ENCODE measurements at places on chromosomes 12 and 14.

DNA sequence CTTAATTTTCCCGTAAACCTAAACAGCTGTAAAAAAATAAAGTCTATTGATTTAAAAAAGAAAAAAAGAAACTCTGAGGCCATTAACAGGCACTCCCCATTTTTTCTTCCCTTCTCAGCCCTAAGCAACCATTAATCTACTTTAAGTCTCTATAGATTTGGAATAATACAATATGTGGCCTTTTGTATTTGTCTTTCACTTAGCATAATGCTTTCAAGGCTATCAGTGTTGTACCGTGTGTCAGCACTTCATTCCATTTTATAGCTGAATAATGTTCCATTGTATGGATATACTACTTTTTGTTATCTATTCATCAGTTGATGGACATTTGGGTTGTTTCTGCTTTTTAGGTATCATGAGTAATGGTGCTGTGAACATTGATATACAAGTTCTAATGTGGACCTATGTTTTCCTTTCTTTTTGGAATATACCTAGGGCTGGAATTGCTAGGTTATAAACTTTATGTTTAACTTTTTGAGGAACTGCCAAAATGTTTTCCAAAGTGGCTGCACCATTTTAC, 15.7 kb downstream of the CREBL2 start:
- DNase-seq: no peak

DNA sequence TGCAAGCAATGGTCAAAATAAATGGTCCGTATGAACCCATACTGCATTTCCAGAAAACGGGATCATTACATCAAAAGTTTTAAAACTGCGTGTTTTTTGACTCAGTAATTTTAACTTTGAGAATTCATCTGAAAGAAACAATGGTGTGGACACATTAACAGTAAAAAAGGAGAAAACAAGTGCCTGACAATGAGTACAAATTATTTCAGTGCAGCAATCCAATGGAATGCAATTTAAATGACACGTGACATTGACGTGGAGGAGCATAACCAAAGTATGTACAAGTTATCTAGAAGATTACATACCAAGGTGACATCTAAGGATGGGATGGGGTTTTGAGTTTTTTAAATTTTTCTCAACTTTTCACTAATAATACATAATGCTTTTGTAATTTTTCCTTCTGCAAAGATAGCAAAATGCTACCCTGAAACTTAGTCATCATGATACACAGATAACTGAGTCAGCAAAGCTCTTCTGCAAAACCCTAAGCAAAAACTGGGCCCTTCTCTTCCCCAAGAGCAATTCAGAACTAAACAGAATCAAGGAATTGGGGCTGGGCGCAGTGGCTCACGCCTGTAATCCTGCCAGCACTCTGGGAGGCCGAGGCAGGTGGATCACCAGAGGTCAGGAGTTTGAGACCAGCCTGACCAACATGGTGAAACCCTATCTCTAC, 20.4 kb downstream of the HNRNPC start:
- no peak for DNase-seq

DNA sequence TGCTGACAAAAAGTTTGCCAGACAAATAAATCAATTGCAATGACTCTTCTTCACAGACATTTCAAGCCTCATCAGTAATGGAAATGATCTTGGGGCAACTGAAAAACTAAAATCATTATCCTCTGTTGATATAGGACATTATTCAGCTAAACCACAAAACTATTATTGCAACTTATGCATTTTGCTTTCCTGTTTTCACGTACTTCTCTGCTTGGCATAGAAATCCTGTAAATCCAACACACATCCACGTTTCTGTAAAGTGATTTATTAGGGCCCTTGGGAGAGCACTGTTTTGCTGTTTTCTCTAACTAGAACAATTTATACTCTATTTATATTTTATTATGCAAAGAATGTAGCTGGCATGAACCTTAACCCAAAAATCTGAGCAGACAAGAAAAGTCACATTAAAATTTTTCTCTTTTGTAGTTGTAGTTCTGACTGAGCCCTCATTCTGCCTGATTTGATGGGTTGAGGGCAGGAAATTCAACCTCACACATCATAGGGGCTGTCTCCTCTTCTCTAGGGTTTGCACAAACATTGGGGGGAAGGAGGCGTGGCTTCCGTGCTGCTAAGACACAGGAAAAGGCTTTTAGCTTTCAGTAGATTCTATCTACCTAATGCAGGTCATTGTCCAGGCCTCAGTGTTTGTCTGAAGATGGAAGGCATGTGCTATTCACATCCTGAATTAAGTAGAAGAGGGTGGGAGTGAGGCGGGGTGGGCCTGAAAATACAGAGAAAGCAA, 11.5 kb upstream of the NUP107 start:
- DNase-seq: no peak

GRCh38 chr12:114409852-114410600, 4.1 kb upstream of the TBX5 start:
- DNase-seq: no peak

DNA sequence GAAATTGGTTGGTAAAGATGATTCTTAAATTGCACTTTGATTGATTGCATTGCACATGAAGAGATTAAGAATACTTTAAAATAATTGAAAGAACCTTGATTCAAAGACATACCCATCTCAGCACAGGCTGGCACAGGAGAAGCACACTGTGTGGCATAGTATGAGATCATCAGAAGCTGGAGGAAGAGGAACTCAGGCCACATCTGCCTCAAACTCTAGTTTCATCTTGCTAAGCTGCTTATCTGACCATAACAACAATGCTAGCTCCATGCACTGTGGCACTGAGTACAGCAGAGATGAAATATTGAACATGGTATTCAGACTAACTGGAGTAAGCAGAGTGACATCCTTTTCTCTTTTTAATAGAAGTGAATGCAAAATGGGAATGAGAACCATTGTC, 99.1 kb downstream of the TBC1D30 start:
- DNase-seq: no peak

GRCh38 chr14:68442828-68443629, 349.8 kb downstream of the ZFP36L1 start:
- no peak for DNase-seq

DNA sequence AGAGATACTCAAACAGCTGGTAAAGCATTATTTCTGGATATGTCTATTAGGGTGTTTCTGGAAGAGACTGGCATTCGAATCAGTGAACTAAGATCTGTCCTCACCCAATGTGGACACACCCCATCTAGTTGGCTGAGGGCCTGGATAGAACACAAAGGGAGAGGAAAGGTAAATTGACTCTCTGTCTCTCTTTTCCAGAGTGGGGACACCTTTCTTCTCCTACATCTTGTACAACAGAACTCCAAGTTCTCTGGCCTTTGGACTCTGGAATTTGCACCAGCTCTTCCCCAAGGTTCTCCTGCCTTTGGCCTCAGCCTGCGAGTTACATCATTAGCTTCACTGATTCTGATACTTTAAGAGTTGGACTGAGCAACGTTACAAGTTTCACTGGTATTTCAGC, 1253.9 kb downstream of the SLC16A7 start:
- DNase-seq: no peak

- DNase-seq: no peak
These were observed 261.2 kb downstream of the ADAMTS20 start for GRCh38 chr12:43290836-43291235.

GRCh38 chr12:80756875-80757274, 40.2 kb downstream of the MYF5 start:
- no peak for DNase-seq

DNA sequence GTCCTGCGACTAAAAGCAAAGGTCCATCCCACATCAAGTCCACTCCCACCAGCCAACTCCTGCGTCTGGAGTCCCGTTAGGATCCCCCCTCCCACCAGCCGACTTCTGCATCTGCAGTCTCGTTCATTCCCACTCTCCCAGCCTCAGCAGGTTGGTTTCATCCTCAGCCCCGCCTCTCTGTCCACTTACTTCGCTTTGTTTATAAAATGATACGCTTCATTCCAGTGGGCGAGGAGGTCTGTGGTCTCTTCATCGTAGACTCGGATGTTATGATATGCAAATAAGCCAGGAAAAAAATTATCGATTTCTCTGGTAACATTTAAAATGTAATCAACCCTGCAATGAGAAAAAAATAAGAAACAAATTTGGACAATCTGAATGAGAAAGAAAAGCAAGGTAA, 56.8 kb downstream of the SSH1 start:
- no peak for DNase-seq

DNA sequence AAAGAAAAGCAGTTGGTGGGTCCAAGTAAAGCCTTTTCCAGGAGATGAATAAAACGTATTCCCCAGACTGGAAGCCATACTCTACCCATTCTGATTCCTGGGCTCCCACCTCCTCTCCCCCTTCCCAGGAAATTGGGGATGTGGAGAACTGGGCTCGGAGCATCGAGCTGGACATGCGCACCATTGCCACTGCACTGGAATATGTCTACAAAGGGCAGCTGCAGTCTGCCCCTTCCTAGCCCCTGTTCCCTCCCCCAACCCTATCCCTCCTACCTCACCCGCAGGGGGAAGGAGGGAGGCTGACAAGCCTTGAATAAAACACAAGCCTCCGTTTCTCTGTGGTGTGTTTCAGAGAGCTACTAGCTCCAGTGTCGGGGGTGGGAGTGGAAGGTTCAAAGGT, 822 bp upstream of the RDH5 start:
- DNase-seq: no peak

DNA sequence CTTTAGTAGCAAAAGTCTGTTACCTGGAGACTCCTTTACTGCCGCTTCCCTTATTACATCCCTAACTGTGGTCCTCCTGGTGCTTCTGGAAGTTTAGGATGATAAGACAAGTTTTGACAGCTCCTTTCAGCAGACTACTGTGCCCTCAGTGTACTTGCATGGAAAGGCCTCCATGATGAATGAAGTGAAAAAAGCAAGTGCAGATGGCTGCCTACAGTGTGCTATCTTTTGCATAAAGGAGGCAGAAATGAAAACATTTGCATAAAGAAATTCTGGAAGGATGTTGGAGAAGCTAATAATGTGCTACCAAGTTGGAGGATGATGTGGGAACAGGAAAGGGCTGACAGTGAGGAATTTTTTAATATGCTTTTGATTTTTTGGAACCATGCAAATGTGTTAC, 4.5 kb downstream of the TCTN2 start:
- DNase-seq: no peak

- no peak for DNase-seq
These were observed 125.9 kb downstream of the ALX1 start for GRCh38 chr12:85405781-85406522.

- no peak for DNase-seq
These were observed 127.1 kb downstream of the CAPZA3 start for GRCh38 chr12:18864900-18865561.

DNA sequence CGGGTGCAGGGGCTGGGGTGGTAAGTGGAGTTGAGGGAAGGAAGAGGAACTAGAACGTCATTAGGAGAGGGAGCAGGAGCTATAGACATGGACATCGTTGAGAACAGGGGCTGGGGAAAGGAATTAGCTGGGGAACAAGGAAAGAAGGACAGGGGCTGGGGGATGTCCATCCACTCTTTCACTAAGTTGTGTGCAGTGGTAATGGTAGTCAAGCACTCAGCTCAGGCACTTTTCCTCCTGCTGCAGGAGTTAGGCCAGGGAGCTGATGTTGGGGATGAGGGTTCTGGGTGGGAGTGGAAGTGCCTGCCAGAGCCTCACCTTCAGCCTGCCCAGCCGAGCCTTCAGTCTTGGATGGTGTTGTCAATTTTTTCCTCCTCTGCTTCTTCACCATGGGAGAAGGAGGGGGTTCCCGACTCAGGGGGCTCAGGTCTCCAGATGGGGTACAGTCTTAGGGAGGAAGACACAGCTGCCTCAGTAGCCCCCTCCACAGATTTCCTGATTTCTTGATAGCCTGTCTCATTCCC, 9.2 kb downstream of the AGAP2 start:
- no peak for DNase-seq

- DNase-seq: peak; percentile 73
These were observed 82.6 kb upstream of the USP44 start for GRCh38 chr12:95633732-95634465.

DNA sequence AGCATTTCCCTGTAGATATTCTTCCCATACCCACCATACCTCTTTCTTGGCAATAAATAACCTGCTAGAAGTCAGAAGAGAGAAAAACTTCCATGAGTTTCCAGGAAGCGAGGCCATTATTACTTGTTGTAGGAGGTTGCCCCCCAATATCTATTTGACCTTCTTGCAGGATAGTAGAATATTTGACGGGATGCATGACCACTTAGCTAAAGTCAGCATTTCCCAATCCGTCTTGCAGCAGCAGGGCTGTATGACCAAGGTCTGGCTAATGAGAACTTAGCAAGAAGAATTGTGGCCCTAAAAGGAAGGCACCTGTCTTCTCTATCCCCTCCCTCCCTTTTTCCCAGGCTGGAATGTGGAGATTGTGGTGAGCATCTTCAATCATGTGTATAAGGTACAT, 51.5 kb downstream of the NINJ2 start:
- no peak for DNase-seq

DNA sequence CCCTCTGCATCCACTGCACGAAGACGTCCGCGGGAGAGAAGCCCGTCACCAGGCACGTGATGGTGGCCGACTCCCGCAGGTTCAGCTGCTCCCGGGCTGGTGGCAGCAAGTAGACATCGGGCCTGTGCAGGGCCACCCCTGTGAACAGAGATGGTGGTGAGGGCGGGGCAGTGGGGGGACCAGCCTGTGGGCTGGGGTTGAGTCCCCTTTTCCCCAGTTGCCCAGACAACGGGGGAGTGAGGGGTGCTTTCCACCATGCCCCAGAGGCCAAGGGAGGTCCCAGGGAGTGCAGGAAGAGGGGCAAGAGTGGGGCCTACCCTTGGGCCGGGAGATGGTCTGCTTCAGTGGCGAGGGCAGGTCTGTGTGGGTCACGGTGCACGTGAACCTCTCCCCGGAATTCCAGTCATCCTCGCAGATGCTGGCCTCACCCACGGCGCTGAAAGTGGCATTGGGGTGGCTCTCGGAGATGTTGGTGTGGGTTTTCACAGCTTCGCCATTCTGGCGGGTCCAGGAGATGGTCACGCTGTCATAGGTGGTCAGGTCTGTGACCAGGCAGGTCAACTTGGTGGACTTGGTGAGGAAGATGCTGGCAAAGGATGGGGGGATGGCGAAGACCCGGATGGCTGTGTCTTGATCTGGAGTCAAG, 328.3 kb downstream of the TMEM121 start:
- DNase-seq: no peak

- DNase-seq: no peak
These were observed 58.3 kb upstream of the LTA4H start for GRCh38 chr12:96093543-96094196.

DNA sequence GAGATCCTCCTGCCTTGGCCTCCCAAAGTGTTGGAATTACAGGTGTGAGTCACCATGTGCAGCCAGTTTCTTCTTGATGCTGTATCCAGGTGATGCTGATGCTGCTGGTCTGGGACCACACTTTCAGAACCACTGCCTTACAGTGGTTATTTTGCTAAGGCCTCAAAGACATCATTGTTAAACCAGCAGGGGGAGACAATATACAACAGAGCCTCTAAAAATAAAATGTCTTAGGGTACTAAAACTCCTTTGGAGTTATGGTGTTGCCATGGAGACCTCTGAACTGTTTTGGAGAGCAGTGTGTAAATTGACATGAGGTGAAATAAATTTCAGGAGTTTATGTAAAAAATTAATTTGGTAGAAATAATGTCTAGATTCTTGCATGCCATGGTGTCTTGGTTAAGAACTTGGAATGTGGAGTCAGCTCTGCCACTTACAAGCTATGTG, 1.1 kb upstream of the ARG2 start:
- DNase-seq: peak; percentile 67
